ENCODE measurements at places on chromosomes 13 and 19.

- no peaks in the 10 kb centered on the region for H3K27me3 ChIP-seq
- H3K27ac ChIP-seq: peak overlapping the region; percentile 94
- peaks cover 11% of the 10 kb centered on the region for H3K4me1 ChIP-seq
Observed at GRCh38 chr13:114045113-114045735, 71.3 kb upstream of the C13orf46 start.

DNA sequence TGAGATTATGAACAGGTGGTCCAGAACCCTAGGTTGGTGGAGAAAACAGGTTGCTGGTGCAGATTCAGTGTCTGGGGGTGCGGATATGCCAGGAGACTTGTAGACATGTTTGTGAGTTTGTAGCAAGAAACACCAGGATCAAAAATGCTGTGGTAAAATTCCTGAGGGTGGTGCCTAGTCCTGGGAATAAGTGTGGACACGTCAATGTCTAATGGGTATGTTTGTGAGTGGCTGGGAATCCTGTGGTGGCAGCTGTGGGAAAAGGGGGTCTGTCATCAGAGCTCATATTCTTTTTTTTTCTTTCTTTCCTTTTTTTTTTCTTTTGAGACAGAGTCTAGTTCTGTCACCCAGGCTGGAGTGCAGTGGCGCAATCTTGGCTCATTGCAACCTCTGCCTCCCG is 7.2 kb downstream of the ZNF708 start:
- H3K36me3 ChIP-seq: peaks cover 24% of the 10 kb centered on the region
- peaks cover 14% of the 10 kb centered on the region for H3K4me1 ChIP-seq
- DNase-seq: no peak
- no peaks in the 10 kb centered on the region for H3K27me3 ChIP-seq
- peak overlapping the region; percentile 55 for H3K27ac ChIP-seq

- no peak for DNase-seq
- H3K4me1 ChIP-seq: peaks cover 62% of the 10 kb centered on the region
- H3K36me3 ChIP-seq: peaks cover 5% of the 10 kb centered on the region
- peak overlapping the region; percentile 85 for H3K27ac ChIP-seq
Observed at GRCh38 chr13:102913914-102914313, 68.1 kb downstream of the ERCC5 start.

DNA sequence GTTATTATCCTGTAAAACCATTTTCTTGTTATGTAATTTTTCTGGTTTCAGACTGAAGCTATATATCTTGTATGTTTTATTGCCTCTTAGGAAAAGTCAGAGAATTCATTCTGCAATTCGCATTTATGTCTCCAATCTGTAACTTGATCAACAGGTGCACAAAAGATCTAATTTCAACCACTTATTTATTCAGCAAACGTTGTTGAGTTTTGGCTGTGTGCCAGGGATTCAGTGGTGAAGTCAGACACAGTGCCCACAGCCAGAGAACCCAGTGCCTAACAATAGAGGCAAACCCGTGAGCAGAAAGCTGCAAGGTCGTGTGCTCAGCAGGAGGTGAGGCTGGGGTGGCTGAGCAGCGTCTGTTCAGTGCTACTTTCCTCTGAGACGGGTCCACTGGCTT is 119.5 kb upstream of the MCF2L start:
- H3K27ac ChIP-seq: no peak overlapping the region
- H3K27me3 ChIP-seq: no peaks in the 10 kb centered on the region
- peaks cover 67% of the 10 kb centered on the region for H3K36me3 ChIP-seq
- no peak for DNase-seq
- peaks cover 5% of the 10 kb centered on the region for H3K4me1 ChIP-seq

DNA sequence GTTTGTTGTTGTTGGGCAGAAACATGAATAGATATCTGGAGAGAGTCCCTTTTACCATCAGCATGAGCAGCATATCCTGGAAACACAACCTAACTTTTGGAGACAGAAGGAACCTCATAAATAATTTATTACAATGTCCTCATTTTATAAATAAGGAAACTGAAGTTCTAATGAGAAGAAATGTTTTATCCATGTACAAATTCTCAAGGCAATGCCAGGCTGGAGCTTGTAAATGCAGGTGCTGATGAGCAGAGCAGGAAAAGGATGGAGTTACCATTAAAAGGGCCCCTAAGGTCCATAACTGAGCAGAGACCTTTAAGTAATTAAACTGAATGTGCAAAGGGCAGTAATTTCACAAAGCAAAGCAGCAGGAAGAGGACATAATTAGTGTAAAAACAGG is 17.3 kb downstream of the LCP1 start:
- no peak overlapping the region for H3K27ac ChIP-seq
- DNase-seq: no peak
- peaks cover 34% of the 10 kb centered on the region for H3K4me1 ChIP-seq
- no peaks in the 10 kb centered on the region for H3K27me3 ChIP-seq
- no peak overlapping the region for H3K4me3 ChIP-seq
